Activated T-cell treated with anti-CD3 and anti-CD28 coated beads, Interleukin-2, amount 50 U/mL, for 4 hours (primary cell): ENCODE measurements at places on chromosomes 4 and X. TPM values are rescaled to one million over a fixed set of nuclear protein-coding genes. Genes with fewer than 3 reads are reported as not detected.

The ARHGAP6 gene
- not detected for total RNA-seq

The ASMT gene
- not detected for total RNA-seq

The SLC6A14 gene
- total RNA-seq, result 0.21 TPM

- DNase-seq, result no peak
These were observed 66.9 kb downstream of the SYNPO2 start for GRCh38 chr4:118955515-118955914.

The CENPVL2 gene
- total RNA-seq, result not detected

- DNase-seq, result no peak
These were observed 50.9 kb downstream of the CEP44 start for GRCh38 chr4:174334628-174335027.

GRCh38 chr4:130485371-130485770, 1389.4 kb downstream of the C4orf33 start:
- no peak for DNase-seq

DNA sequence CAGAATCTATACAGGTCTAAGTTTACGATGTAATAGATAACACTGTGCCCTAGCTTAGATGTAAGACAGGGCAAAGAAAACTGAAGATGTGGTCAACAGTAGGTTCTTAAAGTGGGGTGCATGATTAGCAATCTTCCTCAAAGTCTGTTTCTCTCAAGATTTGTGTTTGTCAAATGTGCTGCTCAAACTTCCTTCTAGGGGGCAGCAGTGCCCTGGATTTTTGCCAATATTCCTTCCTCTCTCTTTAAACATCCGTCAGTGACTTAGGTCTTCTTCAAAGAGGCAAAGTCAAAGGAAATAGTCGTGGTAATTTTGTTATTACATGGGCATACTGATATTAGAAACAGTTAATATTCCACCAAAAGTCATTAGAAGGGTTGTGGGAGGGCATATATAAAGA, 4.2 kb upstream of the PDHA2 start:
- DNase-seq, result no peak

The DAPP1 gene
- 30.7 TPM for total RNA-seq

DNA sequence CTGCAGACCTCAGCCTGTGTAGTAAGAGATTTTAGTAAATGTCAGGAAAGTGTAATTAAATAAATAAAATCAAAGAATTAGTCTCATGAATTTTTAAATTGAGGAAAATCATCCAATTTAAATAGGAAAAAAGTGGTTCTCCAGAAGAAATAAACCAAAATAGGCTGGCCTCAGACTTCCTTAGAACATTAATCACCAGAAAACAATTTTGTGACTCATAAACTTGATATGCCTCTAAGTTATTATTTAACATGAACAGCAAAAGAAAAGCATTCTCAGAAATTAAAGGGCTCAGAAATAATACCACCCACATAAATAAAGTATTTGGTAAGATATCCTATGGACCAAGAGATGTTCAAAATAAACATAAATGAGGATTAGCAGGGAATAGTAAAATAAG, 14.3 kb downstream of the FAM47B start:
- DNase-seq, result no peak

The F8 gene
- 1.5 TPM for total RNA-seq

GRCh38 chr4:55364691-55365344, 18.8 kb downstream of the SRD5A3 start:
- no peak for DNase-seq
